ENCODE measurements at places on chromosomes 1 and 21. TPM values are rescaled to one million over a fixed set of nuclear protein-coding genes. Genes with fewer than 3 reads are reported as not detected.
A peak's percentile ranks its signal among the peaks of the same experiment; 100 is the strongest.

- no peak for DNase-seq
These were observed 3.4 kb downstream of the HMGN1 start for GRCh38 chr21:39345440-39345839.

DNA sequence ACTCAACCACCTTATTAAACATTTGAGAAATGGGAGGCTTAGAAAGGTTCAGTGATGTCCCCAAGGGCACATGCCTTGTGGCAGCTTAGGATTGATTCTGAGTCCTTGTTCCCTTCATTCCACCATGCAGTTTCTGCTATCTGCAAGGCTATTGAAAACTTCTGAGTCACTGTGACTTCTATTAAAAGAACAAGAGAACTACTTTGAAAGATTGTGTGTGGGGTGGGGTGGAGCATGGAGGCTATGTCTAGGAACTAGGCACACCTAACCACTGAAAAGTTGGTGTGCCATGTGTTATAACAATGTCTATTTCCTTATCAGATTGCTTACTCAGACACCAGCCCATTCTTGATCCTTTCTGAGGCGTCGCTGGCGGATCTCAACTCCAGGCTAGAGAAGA is 10.8 kb downstream of the MTARC1 start:
- DNase-seq = no peak

GRCh38 chr1:46148318-46148717 is 15.9 kb upstream of the PIK3R3 start:
- DNase-seq = no peak

- no peak for DNase-seq
These were observed 35.0 kb upstream of the HUNK start for GRCh38 chr21:31837618-31838390.

- peak; percentile 65 for DNase-seq
These were observed 40.8 kb upstream of the KCTD3 start for GRCh38 chr1:215526147-215526845.

GRCh38 chr1:11563560-11564069 is 84.7 kb downstream of the DISP3 start:
- peak; percentile 74 for DNase-seq

DNA sequence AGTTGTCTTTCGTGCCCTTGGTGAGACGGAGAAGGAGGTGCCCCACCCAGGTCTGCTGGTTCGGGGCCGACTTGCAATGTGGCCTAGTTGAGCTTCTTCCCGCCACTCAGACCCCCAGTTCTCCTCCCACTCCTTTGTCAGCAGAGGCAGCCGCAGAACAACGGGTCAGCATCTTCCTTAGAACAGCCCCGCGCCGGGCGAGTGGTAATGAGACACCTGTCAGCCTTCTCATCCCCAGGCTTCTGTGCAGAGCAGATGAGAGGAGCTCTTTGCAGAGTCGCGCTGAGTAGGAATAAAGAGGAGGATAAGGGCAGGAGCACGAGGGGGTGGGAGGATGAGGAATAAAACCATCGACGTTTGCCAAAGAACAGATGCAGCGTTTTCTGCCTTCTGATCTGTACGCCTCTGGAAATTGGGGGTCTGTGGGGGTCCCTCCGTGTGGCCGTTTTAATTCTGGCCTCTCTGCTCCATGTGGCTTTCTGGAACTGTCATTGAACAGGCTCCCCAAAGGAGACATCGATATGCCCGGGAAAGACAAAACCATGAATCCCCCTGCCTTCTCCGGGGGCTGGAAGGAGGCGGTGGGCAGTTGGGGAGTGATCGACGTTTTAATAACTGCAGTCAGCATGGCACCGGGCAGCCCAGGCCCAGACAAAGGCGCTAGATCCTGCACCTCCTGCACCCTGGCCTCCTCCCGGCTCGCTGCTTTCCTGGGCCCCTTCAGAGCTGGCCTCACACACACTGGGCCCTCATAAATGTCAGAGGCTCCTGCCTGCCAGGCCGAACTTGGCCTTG is 27.5 kb upstream of the IGSF21 start:
- DNase-seq = no peak

GCSAML gene
- total RNA-seq = 16.4 TPM

Data from hematopoietic multipotent progenitor cell (in vitro differentiated cells).